ENCODE measurements at places on chromosomes 16 and 17.

DNA sequence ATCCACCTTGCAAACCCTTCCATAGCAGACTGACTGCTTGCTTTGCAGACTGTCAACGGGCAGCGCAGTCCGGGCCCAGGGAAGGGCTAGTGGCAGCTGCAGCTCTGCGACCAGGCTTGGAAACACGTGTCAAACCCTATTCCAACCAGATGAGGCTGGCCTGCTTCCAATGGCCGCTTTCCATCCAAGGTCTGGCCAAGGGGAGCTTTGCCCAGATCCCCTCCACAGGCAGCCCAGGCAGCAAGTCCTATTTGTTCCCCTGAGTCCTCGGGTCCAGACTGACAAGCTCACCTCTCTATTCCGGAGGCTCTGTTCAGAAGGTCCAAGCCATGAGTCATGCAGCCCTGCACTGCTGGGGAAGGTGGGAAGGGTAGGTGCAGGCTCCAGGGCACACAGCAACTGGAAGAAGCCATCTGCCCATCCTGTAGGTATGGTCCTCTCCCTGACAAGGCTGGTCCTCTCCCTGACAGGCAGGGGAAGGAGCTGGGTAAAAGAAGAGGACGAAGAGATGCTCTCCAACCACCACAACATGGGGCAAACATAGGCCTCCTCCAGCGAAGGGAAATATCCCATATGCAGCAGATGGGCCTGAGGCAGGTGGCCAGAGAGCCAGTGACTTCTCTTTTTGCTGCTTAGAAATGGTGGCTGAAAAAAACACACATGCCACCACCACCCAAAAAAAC, 22.6 kb upstream of the AXIN2 start:
- peak; percentile 4 for DNase-seq

DNA sequence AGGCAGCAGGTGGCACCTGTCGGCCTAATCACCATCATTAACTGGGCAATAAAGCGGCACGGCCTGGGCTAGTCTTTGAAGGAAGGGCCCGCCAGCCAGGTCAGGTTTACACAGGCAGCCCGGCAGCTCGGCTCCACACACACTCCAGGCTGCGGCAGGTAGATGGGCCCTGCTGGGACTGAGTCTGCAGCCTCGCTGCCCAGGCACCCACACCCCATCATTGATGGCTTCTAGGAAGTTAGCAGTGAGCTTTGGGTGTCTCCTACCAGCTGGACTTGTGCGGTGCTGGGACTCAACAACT, 6.8 kb upstream of the FOXN1 start:
- DNase-seq, result no peak

DNA sequence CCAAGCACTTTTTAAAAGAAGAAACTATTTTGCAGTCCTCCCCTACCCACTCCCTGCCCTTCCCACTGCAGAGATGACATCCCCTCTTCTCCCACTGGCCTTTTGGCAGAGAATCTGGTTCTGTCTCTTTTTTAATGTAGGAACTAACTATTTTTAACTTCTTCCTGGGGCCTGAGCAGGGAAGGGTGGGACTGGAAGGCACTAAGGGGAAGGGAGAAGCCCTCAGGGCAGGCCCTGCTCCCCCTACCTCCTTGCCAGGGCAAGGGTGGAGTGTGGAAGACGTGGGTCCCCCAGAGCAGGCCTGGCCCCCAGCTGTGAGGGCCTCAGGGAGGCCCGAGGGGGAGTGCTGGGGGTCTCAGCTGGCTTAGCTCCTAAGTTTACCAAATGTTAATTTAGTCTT, 19.5 kb downstream of the UNC13D start:
- DNase-seq, result no peak

GRCh38 chr16:68292425-68292824, 18.3 kb downstream of the SLC7A6OS start:
- no peak for DNase-seq

DNA sequence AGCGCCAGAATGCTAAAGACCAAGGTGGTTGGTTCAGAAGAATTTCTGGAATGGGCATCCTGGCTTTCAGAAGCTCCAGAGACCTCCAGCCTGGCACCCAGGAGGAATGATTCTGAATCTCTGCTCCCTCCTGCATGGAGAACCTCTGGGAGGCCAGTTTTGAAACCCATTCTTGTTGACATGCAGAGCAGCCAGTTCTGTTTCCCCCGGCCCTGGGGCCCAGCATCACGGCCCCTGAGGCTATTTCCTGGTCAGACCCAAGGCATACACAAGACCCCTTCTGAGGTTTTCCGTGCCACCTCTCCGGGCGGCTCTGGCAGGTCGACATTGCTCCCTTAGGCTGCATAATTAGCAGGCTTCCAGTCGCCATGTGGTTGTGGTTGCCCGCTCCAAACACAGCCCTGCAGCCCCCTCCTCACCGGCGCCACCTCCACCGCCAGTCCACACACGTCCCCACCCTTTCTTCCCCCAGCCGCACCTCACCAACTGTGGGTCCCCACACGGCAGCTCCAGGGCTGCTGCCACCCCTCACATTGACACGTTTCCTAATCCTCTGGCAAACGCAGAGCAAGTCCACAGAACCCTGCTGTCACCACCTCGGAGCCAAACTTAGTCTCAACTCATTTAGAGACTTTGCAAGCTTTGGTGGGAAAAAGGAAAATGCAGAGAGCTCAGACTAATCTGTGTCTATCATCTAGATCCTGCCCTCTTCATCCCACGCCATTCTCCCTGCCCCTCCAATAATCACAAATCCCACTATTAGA, 367.1 kb downstream of the SOX9 start:
- no peak for DNase-seq

- DNase-seq, result no peak
Observed at GRCh38 chr17:32307658-32308057, 34.3 kb downstream of the C17orf75 start.

GRCh38 chr17:45895304-45895968, 1.1 kb downstream of the MAPT start:
- peak; percentile 39 for DNase-seq

DNA sequence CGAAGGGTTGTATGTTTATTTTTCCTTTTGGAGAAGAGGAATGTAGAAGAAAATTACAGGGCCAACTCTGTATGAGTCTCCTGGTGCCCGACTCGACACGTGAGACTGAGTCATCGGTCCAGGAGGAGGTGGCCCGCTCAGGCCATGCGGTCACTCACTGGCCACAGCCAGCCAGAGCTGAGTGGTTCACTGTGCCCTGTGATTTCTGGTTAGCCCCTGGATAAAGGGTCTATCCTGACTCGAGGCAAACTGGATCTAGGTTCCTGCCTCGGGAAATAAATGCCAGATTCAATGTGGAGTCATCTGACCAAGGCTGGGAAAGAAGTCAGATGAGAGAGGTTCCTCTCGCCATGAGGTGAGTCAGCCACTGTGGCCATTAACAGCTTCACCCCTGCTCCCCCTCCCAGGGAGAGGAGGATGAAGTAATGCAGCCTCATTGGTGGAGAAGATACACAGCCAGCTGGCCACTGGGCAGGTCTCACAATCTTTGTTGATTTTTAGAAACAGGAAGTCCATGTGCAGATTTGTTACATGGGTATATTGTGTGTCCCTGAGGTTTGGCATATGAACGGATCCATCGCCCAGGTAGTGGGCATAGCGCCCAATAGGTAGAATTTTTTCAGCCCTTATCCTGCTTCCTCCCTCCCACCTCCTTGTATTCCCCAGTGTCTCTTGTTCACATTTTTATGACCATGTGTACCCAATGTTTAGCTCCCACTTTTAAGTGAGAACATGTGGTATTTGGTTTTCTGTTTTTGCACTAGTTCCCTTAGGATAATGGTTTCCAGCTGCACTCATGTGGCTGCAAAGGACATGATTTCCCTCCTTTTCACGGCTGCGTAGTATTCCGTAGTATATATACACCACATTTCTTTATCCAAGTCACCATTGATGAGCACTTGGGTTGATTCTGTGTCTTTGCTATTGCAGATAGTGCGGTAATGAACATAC, 21.7 kb upstream of the USP36 start:
- peak; percentile 62 for DNase-seq
